Stimulated activated CD4-positive, alpha-beta T cell treated with anti-CD3 and anti-CD28 coated beads, Interleukin-4, amount 100 ng/mL, for 4 hours (primary cell): ENCODE measurements at places on chromosomes 4 and X.

DNA sequence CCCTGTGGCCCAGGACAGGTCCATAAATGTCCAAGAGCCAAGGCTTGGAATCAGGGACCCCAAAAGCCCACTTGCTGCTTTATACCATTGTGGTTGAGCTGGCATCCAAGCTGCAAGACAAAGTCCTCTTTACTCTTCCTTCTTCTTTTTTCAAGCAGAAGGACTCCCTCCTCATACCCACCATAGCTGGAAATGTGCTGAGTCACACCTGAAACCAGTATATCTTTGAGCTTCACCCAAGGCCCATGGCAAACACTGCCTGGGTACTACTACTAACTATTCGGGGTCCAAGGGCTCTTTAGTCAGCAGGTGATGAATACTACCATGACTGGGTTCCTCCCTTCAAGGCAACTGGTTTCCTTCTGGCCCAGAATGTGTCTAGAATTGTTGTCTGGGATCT is 37.3 kb upstream of the NMU start:
- no peak for DNase-seq

DNA sequence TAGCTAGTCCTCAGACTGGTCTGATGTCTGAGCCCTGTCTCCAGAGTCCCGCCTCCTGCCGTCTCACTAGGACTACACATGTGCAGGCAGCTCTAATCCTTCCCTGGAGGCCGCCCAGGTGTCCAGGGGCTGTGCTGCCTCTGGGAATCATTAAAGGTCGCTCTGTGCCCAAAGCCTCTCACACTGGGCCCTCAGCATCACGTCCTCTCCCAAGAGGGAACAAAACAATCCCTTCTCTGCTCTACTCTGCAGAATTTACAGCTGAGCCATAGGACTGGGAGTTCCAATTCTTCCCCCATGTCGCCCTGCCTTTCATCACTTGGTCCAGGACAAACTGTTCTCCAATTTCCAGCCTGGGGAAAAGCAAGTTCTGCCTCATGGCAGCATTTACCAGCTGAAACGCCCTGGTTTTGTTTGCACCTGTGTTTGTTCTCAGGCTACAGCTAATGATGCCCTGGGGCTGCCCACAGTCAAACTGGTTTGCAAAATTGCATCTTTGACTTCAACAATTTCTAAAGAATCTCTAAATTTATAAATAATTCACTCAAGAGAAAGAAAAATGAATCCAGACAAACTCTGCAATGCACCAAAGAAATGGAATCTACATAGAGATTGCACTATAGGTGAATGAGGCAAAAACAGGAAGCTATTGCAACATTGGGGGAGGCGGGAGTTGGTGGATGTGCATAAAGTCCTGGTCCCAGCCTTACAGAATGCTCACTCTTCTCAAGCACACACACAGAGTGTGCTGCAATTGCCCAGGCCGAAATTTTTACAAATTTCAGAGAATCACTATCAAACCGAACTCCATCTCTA is 7.2 kb upstream of the MRFAP1 start:
- no peak for DNase-seq

DNA sequence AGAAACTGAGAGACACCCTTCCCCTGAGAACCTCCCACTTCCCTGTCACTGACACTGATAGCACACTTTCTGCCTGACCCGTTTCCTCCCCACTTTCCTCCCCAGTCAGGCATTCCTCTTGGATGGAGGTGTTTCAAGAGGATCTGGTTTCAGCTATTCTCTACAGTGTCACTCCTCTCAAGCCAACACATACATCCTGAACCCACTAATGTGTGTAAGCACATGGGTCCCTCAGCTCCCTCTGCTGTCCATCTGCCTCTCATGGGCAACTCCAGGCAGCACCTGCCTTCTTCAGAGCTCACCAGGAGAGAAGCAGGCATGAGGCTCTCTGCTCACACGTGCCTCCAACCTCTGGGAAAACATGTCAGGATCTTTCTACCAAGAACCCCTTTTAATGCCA is 207.6 kb downstream of the NAF1 start:
- DNase-seq: no peak

- no peak for DNase-seq
These were observed 63.4 kb downstream of the CHRDL1 start for GRCh38 chrX:110732266-110732665.

DNA sequence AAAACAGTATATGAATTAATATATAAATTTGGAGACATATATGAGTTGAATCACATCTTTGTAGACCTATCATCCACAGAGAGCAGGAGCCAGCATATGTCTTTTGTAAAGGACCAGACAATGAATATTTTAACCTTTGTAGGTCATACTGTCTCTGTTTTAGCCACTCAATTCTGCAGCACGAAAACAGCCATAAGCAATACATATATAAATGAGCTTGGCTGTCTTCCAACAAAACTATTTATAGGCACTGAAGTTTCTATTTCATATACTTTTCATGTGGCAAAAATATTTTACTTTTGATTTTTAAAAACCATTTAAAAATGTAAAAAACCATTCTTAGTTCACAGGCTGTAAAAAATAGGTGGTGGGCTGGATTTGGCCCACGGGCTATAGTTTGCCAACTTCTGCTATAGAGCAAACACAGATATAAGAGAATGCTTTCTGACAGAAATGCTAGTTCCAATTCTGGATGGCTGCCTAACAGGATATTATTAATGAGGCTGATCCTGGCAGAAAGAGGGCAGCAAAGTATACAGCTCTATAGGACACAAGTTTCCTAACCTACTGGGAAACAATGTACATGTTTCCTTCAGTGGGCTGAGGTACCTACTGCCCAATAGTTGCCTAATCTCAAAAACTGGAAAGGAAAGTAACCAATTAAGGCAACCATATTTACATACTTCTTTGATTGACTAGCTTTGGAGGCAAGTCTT is 58.1 kb upstream of the UCP1 start:
- no peak for DNase-seq
